ENCODE measurements at places on chromosomes 2 and 18.

DNA sequence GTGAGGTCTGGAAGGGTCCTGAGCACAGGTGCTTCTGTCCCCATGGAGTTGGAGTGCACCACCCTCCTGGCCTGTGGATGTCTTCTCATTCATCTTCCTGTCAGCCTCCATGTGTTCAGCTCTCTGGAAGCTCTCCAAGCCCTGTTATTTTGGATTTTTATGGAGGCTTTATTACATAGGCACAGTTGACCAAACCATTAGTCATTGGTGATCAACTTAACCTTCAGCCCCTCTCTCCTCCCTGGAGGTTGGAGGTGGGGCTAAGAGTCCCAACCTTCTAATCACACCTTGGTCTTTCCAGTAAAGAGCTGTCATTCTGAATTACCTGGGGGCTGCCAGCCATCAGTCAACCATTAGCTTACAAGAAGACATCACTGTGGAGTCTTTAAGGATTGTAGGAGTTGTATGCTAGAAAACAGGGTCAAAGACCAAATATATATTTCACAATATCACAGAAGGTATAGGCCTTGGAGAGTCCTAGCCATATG is 7.5 kb upstream of the MCFD2 start:
- DNase-seq = peak; percentile 71

DNA sequence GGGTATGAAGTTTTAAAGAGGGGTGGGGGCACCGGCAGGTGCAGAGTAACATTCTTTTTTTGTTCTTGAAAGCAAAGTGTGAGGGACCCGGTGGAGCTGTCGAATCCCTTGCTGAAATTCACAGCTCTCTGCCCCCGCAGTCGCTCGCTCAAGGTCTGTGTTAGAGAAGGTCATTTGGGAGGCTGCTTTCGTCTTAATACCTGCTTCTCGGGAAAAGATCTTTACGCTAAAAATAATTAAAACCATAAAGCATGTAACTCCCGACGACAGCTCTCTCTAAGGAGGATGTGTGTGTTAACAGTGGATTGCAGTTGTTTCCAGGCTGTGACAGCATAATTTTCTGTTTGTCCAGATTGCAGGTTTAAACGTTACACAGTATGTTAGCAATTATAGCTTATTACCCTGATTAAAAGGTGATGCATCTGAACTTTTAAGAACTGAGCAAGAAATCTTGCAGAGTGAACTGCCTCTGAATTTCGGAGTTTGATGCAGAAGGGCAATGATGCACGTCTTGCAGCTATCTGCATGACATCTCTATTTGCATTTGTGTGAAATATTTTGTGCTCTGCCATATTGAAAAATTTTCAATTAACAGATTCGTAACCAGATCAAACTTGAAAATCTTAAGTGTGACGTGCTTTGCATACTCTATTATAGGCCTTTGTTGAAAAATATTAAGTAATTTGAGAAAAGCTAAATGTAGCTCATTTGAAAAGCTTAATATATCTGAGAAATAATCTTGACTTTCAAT is 954 bp downstream of the RAPGEF4 start:
- no peak for DNase-seq

DNA sequence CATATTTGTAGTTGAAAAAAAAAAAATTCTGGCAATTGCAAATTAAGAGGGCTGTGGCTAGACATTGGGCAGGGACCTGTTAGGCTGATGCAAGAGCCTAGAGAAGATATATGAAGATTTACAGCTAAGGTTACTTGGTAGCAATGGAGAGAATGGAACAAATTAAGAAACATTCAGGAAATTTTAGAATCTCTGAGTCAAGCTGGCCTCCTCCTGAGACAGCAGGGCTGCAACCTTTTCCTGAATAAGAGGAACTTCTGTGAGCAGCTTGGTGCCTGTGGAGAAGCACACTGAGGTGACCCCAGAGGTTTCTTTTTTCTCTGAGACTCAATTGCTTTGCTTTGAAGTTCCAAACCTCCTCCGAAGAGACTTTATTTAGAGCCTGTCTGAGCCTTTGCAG is 118.6 kb upstream of the LRATD1 start:
- DNase-seq = peak; percentile 37

DNA sequence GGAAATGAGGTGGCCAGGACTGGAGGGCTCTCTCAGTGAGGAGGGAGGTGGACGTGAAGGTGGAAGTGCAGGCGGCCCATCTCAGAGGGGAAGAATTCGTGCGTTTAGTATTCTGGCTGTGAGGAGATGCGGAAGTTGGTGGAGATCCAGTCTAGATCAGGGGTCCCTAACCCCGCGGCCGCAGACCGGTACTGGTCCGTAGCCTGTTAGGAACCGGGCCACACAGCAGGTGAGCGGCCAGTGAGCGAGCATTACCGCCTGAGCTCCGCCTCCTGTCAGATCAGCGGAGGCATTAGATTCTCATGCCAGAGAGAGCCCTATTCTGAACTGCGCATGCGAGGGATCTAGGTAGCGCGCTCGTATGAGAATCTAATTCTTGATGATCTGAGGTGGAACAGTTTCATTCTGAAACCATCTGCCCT is 1.6 kb upstream of the FHOD3 start:
- DNase-seq = no peak

DNA sequence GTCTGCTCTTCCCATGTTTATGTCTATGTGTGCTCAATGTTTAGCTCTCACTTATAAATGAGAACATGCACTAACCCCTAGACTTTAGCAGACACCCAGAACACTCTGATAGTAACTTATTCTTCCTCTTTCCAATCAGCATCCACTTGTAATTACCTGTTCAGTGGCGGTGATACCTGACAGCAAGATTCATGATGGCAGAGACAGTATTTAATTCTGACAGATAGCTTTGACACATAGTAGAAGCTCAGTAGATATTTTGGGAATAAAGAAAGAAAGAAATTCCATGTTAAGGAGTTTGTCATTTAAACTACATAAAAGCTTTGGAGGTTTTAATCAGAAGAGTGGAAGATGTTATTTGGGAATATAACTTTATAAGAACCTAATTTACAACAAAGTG is 171.3 kb downstream of the CDH7 start:
- DNase-seq = no peak

DNA sequence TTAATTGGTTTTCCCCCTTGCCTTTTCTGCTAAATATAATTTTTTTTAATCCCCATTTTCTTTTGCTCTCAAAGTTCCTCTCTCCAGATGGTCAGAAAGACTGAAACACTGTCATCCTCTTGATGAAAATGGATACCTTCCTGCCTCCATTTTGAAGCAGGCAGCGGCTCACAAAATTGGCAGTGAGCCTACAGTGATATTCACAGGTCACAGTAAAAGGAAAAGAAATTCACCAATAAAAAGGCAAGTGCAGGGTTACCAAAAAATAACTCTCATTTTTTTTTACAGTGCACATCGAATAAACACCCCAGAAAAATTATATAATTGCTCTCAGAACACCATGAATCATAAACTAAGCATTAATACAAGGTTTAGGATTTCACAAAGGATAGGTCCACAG is 307.5 kb downstream of the TCF4 start:
- DNase-seq = peak; percentile 31

- no peak for DNase-seq
Observed at GRCh38 chr2:96152304-96153161, 7.3 kb upstream of the DUSP2 start.
